ENCODE measurements at places on chromosomes 1 and 21.

GRCh38 chr21:41655259-41655658, 111.6 kb downstream of the RIPK4 start:
- DNase-seq: no peak

- DNase-seq: no peak
Measured at GRCh38 chr1:27166929-27167328, 12.0 kb upstream of the SLC9A1 start.

DNA sequence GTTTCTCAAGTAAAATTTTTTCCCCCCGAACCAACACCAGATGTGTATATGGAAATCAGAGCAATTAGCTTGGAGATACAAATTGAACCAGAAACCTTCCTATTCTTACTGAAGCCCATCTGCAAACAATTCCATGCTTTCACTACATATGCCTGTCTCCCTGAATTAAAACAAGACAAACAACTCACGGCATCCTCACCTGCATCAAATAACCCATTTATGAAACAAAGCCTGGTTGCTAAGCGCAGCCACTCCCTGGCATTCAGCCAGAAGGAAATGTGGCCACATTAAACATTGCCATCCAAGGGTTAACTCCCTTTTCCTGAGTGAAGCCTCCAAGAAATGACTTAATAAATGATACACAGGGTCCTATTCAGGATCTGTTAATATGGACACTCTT, 55.3 kb downstream of the APP start:
- DNase-seq: no peak

DNA sequence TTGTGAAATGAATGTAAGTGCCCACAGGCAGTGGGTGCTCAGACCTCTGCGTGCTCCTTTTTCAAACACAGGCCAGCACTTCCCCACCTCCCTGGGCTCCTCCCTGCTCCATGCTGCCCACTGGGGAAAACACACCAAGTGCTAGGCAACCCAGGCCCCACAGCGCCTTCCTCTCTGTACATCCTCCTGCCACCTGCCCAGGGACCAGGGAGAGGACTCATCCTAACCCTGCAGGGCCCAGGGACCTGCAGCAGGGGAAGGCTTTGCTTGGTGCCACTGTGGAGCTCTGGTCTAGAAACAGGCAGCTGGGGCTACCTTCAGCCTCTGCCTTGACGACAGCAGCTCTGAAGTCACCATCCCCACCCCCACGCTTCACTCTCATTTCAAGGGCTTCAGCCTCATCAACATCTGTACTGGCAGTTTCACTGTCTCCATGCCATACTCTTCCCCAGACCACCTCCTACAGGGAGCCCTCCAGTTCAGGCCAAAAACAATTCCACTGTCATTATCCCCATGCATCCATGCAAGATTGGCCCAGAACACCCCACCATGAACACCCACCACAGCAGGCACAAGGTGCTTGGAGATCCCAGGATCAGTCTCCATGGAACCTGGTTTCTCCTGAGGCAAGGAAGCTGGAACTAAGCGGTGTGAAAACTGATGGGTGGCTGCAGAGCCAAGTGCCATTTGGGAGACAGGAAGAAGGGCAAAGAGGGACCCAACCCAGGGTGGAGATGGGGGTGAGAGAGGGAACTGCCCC, 1.1 kb downstream of the IGSF8 start:
- DNase-seq: no peak

DNA sequence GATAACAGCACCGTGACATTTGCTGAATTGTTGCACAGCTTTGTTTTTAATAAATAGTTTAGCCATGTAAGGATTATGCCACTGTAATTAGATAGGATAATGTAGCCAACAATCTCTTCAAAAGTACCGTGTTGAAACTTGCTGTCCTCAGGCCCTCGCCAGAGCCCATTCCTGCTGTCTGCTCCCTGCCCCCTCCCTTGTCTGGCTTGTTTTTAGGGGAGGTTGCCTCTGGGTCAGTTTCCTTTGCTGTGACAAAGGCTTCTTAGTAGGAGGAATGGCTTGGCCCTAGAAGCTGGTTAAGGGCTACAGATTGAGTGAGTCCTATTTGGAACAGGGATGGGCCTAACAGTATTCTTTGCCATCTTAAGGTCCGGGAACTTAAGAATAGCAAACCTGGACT, 107.9 kb downstream of the LMO4 start:
- no peak for DNase-seq

GRCh38 chr1:19793360-19794046, 6.2 kb downstream of the TMCO4 start:
- DNase-seq: no peak

DNA sequence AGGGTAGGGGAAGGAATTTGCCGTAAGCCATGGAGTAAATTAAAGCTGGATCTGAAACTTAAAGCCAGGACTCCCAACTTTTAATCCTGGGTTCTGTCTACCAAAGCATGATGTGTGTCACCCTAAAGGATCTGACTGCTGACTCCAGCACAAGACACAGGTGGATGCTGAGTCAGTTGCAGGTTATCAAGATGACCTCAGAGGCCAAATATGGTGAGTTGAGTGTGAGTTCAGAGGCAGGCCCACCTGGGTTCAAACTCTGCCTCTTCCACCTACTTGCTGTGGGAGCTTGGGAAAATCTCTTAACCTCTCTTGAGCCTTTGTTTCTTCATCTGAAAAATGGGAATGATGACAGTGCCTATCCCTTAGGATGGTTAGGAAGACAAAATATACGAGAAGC, 16.7 kb upstream of the LDLRAP1 start:
- no peak for DNase-seq

- DNase-seq: no peak
Measured at GRCh38 chr1:12088607-12089006, 25.5 kb downstream of the TNFRSF8 start.

- DNase-seq: no peak
Measured at GRCh38 chr1:230458509-230458908, 32.4 kb upstream of the PGBD5 start.

DNA sequence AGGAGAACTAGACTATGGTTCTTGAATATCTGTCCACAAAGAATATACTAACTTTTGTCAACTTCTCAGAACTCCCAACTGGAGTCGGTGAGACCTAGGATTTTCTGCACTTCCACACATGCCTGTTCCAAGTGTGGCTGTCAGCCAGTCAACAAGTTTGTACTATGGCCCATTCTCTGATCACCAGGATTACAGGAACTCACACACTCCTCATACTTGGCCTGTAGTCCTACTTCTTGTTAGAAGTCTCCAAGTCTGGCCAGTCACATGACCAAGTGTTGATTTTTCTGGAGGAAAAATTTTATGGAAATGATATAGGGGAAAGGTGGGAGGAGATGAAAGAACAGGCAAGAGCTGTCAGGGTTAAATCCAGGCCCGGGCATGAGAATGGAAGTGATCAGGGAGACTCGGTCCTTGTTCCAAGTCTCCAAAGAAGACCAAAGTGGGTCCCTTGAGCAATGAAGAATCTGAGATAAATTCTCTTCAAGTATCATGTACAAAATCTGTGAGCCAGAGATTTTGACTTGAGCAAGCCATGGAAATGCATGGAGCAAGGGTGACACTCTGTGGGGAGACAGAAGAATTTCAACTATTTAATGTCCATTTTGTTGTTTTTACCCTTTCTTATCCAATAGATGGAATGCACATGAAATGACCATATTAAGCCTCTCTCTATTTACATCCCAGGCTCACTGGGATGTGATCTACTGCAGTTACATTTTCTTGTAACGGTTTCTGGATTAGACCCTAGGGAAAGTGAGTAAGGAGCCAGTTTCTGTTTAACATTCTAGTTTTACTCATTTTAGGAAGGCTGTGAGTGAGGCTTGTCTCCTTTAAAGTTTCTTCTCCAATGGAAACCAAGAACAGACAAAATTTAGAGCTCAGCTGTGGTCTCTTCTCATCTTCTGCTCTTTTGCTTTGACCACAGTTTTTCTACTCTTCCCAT, 320.9 kb downstream of the ASTN1 start:
- DNase-seq: no peak
